ENCODE measurements at places on chromosomes 7 and 10.

- DNase-seq = no peak
Measured at GRCh38 chr10:97224483-97225435, 39.0 kb upstream of the SLIT1 start.

DNA sequence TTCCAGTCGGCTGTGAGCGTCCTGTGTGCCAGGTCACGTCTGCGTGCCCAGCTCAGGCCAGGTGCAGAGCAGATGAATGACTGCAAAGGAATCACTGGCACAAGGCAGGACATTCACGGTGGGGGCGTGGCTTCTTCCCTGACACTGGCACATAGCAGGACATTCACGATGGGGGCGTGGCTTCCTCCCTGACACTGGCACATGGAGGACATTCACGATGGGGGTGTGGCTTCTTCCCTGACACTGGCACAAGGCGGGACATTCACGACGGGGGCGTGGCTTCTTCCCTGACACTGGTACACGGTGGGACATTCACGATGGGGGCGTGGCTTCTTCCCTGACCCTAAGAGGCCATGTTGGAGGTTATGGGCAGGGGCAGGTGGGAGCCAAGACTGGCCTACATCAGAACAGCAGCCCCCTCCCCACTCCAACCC is 64.3 kb downstream of the MYL10 start:
- DNase-seq = peak; percentile 49

GRCh38 chr7:13411151-13411550 is 578.3 kb downstream of the ETV1 start:
- no peak for DNase-seq

DNA sequence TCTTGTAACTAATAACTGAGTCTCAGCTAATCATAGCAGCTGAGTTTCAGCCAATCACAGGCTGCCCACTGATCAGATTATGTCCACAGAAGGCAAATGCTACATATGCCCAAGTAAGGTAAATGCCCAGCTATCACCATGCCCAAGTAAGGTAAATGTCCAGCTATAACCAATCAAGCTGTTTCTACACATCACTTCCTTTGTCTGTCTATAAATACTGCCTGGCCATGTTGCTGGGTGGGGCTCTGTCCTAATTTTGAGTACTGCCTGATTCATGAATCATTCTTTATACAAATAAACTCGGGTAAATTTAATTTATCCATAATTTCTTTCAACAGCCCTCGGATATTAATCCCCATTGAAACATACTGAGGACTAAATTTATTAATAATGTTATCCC is 312.4 kb downstream of the CACNA2D1 start:
- no peak for DNase-seq

GRCh38 chr10:48996-49395 is at the start of gene TUBB8:
Gene TUBB8, minus strand, starts transcription at chr10:49296. Its CDS starts 58 bp downstream, at chr10:49238.
- DNase-seq = no peak

- DNase-seq = no peak
Measured at GRCh38 chr10:71241114-71241829, 28.9 kb downstream of the UNC5B start.

- no peak for DNase-seq
Measured at GRCh38 chr10:61815496-61815895, 86.0 kb upstream of the ARID5B start.

GRCh38 chr10:92722349-92722748 is 32.6 kb downstream of the HHEX start:
- DNase-seq = no peak

GRCh38 chr10:31413325-31413724 is 94.3 kb downstream of the ZEB1 start:
- DNase-seq = no peak

DNA sequence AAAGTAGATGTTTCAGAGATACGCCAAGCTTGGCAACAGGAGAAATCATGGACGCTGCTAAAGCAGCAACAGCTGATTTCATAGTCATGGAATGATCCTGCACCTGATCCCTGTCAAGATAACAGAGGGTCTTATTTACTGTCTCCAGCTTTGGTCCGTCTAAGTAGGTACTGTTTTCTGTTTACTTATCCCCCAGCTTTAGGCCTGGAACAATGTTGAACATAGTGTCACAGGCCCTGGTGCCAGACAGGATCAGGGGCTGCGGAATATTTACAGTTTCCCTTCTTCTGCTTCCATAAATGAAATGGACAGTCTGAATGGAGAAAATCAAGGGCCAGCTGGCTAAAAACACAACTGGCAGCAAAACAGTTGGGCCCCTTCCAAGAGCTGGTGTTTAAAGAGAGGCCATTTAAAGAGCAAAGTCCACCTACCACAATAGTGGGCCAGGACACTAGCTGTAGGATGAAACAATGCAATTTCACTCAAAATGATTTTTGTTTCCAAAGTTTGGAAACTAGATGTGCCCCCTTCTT is 2.9 kb downstream of the GPR37 start:
- peak; percentile 79 for DNase-seq

DNA sequence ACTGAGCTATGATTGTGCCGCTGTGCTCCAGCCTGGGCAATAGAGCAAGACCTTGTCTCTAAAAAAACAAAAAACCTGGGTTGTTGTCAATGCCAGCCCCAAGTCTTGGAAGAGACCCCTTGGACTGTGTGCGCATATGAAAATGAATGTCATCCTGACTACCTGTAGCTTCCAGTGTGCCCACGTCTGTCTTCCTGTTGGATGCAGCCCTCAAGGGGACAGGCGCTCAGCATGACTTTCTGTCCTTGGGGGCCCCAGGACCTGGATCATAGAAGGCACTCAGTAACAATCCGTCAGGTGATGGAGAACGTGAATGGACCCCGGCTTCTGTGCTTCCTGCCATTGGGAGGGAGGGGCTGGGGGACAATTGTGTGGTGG is 9.0 kb downstream of the PRF1 start:
- DNase-seq = no peak

DNA sequence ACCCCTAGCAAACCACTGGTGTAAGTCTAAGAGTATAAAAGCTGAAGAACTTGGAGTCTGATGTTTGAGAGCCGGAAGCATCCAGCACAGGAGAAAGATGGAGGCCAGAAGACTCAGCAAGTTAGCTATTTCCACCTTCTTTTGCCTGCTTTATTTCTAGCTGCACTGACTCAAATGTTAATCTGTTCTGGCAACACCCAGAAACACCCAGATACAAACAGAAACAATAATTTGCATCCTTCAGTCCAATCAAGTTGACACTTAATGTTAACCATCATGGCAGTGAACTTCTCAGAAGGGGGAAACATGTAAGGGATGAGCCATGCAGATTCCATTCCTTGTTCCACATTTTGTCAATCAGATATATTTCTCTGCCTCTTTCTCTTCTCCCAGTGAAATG is 101.8 kb upstream of the FERD3L start:
- no peak for DNase-seq

GRCh38 chr10:132152896-132153580 is 33.7 kb upstream of the DPYSL4 start:
- no peak for DNase-seq

- peak; percentile 80 for DNase-seq
Measured at GRCh38 chr7:107501593-107501992, 31.7 kb downstream of the GPR22 start.

DNA sequence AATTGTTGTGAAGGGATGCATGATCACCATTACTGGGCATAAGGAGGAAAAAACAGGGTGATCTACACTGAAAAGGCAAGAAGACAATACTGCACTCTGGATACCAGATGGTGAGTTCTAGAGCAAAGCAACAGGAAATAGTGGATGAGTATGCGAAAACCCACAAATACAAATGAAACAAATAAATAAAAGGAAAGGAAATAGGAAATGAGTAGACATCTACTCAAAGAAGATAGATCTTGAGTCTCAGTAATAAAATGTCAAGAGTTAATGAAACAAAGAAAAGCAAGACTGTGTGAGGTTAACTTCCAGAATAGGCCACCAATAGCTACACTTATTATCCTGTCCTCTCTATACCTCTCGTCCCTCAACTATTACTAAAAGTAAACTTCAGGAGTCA is 11.7 kb downstream of the ORC5 start:
- no peak for DNase-seq

DNA sequence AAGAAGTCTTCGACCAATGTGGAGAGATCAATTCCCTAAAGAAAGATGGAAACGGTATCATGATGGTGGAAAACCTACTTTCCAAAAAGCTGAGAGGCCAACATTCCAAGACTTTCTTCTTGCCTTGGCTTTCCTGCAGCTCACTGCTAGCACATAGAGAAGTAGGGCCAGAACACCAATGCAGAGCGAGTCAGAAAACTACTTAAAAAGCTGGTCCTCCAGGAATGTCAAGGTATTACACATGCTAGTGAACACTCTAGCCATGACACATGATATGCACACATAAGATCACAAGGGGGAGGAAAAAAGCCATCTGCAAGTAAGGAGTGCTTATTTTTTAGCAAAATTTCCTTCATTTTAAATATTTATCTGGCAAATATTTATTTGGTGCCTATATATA is 22.7 kb downstream of the GPAM start:
- DNase-seq = peak; percentile 45

DNA sequence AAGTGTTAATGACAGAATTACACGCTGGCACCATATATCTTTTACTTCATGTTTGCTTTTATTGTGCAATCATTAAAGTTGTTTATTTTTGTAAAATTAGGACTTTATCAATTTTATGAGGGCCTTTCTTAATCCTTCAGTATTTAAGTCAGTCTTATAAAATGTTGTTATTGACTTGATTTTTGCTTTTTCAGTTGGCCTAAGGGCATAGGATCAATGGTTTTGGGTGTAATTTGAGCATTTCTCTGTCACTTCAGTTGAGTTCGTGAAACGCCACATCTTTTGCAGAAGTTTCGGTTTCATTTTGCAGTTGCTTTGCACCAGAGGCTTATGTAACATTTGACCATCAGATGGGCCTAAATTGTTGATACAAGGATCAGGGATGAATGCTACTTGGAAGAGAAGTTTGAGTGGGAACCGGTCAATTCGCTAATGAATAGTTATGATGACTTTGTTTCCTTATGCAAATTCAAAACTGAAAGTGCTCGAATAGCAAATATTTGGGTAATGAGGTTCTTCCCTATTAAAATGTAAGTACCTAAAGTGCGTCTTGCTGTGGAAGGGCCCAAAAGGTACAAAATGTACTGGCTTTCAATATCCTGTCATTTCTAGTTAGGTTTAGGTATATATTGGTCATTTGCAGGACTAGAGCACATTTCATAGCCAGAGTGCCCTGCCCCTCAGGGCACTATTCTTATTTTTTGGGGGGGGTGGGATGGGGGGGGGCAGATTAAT is 340.9 kb downstream of the LRMDA start:
- DNase-seq = peak; percentile 67

GRCh38 chr7:23893176-23893941 is 183.3 kb downstream of the STK31 start:
- no peak for DNase-seq

DNA sequence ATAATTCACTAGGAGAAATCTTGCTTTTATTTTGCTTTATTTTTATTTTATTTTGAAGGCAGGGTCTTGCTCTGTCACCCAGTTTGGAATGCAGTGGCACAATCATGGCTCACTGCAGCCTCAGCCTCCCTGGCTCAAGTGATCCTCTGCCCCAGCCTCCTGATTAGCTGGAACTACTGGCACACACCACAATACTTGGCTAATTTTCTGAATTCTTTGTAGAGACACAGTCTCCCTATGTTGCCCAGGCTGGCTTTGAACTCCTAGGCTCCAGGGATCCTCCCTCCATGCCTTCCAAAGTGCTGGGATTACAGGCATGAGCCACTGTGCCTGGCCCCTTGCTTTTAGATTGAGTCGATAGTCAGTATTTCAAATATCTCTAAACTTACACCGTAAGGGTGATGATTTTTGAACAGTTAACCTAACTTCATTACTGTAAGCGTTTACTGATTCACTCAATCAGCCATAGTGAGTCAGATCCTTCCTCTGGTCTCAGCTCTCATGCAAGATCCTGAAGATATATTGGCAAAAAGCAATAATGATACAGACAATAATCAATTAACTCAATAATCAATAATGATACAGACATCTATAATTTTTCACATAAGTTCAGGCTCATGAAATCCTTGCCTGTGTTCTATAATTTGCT is 239.5 kb downstream of the KIAA1217 start:
- no peak for DNase-seq

GRCh38 chr7:39434012-39434411 is 132.2 kb upstream of the YAE1 start:
- no peak for DNase-seq

GRCh38 chr7:90842430-90842788 is 246.3 kb downstream of the CDK14 start:
- DNase-seq = no peak

GRCh38 chr7:134546955-134547354 is 2.0 kb upstream of the AKR1B15 start:
- DNase-seq = peak; percentile 81

GRCh38 chr7:147611431-147611830 is 979.1 kb upstream of the C7orf33 start:
- DNase-seq = no peak

DNA sequence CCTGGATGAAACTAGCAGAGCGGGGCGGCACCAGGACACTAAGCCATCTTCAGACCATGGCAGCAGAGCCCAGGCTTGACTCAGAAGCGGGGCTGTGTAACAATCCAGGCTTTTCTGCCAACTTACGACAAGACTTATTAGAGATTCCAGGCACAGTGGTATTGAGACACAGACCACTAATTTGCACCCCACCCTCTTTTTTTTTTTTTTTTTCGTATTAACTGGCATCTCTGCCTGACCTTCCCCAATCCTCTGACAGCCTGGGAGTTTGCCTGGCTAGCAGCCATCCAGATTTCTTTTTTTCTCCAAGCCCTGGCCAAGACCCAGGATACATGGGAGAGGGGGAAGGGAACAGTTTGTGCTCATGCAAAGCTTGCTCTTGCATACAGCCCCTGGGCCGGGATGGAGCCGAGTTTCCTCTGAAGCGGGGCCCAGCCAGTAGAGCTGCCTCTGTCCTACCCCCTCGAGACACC is 182.4 kb downstream of the PLXNA4 start:
- no peak for DNase-seq

DNA sequence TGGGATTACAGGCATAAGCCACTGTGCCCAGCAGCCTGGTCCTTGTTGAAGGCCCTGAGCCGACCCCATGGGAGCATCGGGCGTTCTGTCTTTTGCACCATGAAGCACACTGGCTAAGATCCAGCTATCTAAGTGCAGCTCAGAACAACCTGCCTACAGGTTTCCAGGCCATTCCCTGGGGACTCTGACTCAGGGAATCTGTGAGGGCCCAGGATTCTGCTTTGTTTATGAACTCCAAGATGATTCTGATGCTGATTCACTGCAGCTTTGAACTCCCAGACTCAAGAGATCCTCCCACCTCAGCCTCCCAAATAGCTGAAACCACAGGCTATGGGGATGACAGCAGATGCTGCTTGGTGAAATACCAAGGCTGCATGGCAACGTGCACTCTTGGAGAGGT is 30.2 kb downstream of the NPTX2 start:
- DNase-seq = no peak

- no peak for DNase-seq
Measured at GRCh38 chr7:11485636-11486035, 346.4 kb downstream of the THSD7A start.

Measured in DMS53 (cell line).